ENCODE measurements at places on chromosomes 11 and 22.

GRCh38 chr22:49380095-49380827, 447.4 kb downstream of the BRD1 start:
- no peak for DNase-seq

GRCh38 chr11:40647295-40647694, 812.2 kb downstream of the LRRC4C start:
- DNase-seq = no peak

- DNase-seq = no peak
These were observed 28.1 kb downstream of the CAPN1 start for GRCh38 chr11:65209711-65210360.

DNA sequence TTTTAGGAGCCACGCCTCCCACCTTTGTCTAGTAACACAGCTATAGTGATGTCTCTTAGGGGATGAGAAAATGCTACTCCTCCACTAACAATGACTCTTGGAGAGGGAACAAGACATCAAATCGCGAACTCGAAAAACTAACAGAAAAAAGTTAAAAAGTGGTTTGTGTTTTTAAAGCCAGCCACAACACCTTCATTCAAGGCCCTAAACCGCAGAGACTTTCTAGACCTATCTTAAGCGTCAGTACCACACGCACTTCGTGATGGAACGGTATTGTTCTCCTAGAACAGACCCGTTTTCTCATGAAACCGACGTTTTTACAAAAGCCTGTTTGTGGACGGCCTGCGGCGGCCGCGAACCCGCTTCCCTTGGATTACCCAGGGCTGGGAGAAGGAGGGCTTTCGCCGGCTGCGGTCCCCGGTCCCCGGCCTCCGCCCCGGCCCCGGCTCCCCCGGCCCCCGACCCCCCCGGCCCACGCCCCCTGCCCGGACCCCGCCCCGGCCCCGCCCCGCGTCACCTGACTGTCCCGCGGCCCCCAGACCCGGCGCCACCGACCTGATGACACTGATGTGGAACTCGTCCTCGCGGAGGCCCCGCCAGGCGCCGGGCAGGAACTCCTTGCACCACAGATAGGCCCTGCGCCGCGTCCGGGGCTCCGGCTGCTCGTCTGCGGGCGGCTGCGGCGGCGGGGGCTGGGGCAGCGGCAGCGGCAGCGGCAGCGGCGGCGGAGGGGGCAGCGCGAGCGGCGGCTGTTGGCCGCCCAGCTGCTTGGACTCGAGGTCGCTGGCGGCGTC, 718 bp downstream of the CHKA start:
- peak; percentile 43 for DNase-seq

DNA sequence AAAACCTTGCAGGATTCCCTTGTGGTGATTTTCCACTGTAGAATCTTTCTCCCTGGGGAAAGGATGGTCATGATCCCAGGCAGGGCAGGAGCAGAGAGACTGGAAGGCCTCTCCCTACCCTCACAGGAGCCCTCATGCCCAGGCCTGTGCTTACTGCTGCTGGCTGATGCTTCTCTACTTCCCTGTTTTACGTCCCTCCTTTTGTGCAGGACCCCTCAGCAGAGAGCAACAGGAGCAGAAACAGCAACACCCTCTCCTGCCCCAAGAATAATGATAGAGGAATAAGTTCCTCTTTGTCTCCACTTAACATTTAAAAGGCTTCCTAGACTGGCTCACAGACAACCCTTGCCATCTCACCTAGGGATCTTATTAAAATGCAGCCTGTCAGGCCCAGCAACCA, 3.6 kb downstream of the ISX start:
- DNase-seq = no peak

DNA sequence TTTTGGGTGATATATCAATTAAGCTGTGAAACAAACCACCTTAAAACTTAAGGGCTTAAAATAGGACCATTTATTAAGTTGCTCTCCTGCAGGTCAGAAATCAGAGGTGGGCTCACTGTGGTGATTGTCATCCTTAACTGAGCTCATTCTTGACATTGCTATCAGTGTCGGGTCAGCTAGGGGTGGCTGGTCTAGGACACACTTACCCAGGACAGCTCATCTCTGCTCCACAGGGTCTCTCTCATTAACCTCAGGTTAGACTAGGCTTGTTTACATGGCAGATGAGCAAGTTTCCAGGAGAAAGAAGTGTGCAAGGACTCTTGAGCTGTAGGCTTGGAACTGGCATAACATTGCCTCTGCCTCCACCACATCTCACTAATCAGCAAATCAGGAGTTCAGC, 601.0 kb upstream of the RAG2 start:
- no peak for DNase-seq

GRCh38 chr11:75492181-75492820, 33.4 kb downstream of the GDPD5 start:
- peak; percentile 45 for DNase-seq

DNA sequence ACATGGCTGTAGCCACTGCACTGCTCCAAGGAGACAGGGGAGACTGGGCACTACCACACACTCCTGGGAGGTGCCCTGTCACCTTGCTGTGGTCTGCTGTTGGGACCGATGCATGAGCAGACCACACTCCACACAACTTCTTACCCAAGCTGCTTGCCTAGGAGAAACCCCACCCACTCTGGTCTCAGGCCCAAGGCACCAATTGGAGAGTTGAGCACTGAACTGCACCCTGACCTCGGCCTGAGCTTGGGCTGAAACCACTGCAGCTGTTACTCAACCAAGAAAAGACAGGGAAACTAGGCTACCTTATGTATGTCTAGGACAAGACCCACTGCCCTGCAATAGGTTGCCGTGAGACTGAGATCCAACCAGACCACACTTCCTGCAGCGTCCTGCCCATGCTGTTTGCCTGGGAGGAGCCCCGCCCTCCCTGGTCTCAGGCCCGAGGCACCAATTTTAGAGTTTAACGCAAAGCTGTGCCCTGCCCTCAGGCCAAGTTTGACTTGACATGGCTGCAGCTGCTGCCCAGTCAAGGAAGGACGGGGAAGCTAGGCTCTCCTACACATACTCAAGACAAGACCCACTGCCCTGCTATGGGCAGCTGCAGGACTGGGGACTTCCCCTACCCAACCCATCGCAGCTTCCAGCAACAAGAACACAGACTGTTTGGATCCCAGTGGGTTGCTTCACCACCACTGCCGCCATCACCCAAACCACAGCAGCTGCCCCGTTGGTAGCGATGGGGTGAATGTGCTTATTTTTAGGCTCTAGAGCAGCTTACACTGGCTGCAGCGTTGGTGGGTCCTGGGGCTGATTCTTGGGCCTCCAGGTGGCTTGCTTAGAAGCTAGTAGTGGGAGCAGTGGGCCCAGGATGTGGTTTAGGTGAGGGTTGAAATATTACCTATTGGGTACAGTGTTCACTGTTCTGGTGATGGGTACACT, 66.8 kb downstream of the BRD1 start:
- no peak for DNase-seq

DNA sequence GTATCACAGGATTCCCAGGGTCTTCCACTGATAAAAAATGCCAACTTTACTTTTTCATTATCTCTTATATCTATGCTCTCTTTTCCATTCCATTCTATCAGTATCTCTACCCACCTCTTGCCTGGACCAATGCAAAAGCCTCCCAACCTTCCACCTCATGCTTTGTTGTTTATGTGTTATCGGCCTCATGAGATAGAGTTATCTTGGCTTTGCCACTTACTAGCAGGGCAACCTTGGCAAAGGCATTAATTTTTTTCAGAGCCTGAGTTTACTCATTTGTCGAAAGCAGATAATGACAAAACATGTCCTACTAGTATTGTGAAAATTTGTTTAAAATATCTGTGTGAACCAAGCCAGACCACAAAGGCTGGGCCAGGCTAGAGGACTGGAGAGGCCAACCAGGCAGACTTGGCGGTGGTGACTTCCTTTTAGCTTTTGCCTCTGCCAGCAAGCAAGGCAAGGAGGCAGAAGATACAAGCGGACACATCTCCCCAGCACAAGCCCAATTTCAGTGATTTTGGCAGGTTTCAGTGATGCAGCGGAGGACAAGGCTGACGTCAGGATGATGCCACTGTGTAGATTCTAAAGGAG, 106.9 kb downstream of the ADAMTS15 start:
- no peak for DNase-seq

DNA sequence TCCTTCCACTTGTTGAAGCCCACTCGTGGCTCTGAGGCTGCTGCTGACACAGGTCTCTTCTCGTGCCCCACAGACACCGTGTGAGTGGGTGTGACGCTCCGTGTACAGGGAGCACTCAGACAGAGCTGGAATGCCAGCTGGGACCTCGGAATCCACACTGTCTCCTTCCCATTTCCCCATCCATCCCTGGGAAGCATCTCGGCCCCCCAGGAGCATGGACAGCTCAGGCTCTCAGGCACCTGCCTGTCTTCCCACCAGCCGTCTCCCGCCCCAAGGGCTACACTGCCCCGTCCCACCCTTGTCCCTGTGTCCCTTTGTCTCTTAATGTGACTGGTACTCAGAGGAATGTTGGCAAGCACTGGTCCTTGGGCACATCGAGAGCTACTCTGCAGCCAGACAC, 63.8 kb downstream of the ARHGAP8 start:
- DNase-seq = no peak

GRCh38 chr11:76702336-76703128, 32.0 kb upstream of the LRRC32 start:
- DNase-seq = no peak

DNA sequence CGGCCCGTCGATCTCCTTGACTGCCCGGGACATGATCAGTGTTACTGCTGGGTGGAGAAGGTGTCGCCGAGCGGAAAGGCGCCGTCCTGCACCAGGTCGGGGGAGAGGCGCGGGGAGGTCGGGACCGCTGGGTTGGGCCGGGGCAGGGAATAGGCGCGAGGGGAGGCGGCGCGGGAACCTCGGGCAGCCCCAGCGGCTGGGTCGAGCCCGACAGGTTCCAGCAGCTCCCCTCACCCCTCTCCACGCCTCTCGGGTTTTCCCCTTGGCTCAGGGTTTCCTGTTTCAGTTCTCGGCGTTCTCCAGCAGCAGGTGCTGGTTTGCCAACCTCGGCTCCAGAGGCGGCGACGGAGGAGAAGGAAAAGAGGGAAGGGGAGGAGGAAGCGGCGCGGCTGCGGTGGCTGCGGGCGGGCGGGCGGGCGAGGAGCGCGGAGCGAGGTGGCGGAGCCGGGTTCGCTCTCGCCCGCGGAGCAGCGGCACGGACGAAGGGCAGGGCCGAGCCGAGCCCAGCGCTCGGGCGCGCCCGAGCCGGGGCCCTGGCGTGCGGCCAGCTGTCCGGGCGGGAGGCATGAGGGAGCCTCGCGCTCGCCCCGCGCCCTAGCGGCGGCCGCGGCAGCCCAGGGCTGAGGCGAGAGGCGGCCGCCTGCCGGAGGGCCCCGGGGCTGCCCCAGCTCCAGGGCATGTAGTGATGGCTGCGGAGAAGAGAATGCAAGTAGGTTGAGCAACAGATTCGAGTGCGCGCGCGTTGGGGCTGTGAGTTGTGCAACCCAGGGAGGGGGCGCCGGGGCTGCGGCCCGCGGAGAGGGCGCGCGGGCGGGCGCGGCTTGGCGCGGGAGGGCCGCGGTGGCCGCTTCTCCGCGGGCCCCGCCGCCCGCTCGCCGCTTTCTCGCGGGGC, at the start of gene ZC3H12C:
TSS of gene ZC3H12C (plus strand) at position 878 of the 892 bp plus-strand sequence. CDS start 20 bp downstream, outside the sequence.
- DNase-seq = peak; percentile 86

GRCh38 chr11:46642627-46643335, 25.4 kb downstream of the ATG13 start:
- no peak for DNase-seq

- no peak for DNase-seq
These were observed 19.2 kb upstream of the DGCR8 start for GRCh38 chr22:20060700-20061480.

DNA sequence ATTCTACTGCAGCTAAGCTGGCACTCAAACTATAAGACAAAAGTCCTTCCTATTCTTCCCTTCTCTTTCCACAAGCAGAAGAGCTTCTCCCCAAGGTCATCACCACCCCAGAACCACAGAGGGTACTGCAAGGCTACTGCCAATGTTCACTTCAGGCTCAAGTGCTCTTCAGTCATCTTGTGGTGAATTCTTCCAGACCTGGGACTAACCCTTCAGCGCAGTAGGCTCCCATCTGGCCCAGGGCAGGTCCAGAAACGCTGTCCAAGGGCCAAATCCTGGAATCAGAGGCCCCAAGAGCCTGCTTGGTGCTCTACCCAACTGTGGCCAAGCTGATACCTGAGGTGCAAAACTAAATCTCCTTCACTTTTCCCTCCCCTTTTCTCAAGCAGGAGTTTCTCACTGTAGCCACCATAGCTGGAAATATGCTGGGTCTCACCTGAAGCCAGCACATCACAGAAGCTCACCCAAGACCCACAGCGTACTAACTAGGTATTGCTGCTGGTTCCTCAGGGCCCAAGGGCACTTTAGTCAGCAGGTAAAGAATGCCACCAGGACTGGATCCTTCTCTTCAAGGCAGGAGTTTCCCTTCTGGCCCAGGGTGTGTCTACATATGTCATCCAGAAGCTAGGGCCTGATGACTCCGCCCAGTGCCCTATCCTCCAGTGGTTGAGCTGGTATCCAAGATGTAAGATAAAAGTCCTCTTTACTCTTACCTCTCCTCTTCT, 27.8 kb downstream of the FCHSD2 start:
- no peak for DNase-seq

DNA sequence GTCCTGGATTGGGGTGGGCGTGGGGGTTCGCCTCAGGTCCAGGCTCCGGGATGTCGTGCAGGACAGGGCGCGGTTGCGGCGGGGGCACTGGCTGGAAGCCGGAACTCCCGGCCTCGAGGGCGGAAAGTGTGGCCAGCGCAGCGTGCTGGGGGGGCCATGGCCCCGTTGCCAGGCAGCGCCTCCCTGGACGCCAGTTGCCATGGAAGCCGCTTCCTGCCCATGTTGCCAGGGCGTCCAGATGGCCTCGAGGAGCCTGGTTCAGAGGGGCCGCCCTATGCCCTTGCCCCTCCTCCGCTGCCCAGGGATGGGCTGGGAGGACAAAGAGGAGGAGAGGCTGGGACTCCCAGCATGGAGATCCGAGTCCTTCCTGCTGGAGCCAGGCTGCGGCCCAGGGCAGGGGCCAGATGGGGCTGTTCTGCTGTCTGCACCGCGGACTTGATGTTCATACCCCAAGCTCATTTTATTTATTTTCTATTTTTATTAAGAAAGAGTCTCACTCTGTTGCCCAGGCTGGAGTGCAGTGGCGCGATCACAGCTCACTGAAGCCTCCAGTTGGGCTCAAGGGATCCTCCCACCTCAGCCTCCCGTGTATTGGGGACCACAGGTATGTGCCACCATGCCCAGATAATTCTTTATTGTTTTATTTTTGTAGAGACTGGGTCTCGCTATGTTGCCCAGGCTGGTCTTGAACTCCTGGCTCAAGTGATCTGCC, 4.6 kb upstream of the CCDC188 start:
- DNase-seq = peak; percentile 19

GRCh38 chr11:3135481-3136440, 29.3 kb downstream of the OSBPL5 start:
- DNase-seq = no peak
